ENCODE measurements at places on chromosomes 7 and 10.

DNA sequence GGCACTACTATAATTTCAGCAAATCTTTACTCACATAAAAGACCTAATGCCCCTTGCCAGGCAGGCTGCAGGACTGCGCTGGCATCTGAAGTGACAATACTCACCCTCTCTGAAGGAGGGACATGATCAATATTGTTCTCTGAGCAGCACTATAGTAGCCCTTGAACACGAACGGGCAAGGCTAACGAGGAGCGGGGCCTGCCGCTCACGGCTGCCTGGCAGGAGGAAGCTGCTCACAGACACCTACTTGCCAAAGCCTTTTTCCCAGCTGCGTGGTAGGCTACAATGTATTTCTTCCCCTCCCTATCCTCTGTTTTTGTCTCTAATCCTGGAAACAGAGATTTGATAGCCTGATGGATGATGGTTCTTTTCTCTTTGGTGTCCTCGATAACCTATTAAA lies 19.9 kb downstream of the PUS7 start:
- no peak for DNase-seq

GRCh38 chr10:110576220-110576619 lies 8.7 kb downstream of the SMC3 start:
- no peak for DNase-seq

DNA sequence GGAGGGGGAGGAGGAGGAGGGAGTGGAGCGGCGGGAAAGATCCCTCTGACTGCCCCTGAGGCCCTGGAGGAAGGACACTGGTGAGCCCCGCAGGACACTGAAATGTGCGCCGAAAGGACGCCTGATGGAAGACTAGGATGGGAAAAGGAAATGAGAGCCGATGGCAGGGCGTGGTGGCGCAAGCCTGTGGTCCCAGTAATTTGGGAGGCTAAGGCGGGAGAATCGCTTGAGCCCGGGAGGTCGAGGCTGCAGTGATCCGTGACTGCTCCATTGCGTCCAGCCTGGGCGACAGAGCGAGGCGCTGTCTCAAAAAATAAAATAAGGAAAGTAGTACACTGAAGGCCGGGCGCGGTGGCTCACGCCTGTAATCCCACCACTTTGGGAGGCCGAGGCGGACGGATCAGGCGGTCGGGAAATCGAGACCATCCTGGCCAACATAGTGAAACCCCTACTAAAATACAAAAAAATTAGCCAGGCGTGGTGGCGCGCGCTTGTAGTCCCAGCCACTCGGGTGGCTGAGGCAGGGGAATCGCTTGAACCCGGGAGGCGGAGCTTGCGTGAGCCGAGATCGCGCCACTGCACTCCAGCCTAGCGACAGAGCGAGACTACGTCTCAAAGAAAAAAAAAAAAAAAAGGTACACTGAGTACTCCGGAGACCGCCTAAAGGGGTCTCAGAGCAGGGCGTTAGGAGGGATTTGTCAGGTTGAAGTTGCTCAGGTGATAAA lies 561 bp upstream of the HNRNPF start:
- DNase-seq, result no peak

GRCh38 chr7:13770305-13770704 lies 219.2 kb downstream of the ETV1 start:
- DNase-seq, result no peak

DNA sequence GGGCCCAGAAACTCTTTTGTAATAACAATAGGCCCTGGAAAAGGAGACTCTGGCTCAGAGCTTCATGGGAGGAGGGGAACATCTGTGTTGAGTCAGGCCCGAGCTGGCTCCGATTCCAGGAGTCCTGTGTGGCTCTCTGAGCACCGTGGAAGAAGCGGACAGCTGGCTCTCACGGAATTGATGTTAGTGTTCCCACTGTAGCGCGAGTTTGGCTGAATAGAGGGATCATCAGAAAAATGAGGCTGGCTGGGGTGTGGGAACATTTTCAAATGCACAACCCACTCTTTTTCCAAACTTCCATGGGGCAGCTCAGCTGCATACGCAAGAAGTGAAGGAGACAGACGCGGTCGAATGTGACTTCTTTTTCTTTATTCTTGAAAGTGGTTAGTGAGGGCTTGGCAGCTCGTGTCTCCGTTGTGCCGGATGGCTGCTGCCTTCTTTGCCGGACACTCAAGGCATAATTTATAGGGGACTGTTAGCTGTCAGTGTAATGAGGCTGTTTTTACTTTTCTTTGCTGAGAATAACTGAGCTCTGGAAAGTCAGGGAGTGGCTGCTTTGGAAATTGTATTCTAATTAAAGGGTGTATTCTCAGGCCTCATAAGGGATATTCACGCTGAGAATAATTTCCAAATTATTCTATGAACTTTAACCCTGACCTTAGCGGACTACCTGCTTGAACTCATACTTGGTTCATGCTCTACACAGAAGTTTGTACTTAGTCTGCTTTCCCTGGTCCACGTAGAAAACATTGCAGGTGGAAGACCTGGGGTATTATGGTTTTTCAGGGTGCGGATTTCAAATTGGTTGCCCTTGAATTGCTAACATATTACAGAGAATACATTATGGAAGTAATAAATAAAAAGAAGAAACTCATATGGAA lies 23.1 kb downstream of the MDFIC start:
- DNase-seq, result no peak

Measured in SIG-M5 (cell line).